CD8-positive, alpha-beta T cell (primary cell): ENCODE measurements at places on chromosomes 16 and 17.

DNA sequence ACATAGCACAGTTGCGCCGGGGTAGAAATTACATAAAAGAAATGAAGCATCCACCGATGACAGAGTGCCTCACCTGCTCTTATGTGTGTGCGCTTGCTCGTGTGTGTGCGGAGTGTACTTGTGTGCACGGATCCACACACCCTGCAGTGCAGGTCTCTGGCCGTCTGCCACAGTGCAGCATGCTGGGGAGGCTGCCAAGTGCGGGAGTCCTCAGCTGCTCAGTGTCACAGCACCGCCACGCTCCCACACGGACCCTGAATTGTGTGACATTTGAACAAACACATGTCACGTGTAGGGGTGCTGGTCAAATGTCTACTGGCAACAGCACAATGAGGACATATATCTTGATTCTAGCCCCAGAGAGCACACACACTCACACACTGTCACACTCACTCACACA, 243.0 kb upstream of the MYOCD start:
- no peak for DNase-seq

GRCh38 chr17:69547947-69548346, 133.4 kb downstream of the MAP2K6 start:
- DNase-seq: no peak

- DNase-seq: no peak
These were observed 3.4 kb upstream of the SLC38A10 start for GRCh38 chr17:81298325-81298990.

GRCh38 chr16:27404163-27404823, 2.3 kb downstream of the IL21R start:
- peak; percentile 23 for DNase-seq

- DNase-seq: no peak
These were observed 53.9 kb upstream of the NETO2 start for GRCh38 chr16:47197536-47198179.

DNA sequence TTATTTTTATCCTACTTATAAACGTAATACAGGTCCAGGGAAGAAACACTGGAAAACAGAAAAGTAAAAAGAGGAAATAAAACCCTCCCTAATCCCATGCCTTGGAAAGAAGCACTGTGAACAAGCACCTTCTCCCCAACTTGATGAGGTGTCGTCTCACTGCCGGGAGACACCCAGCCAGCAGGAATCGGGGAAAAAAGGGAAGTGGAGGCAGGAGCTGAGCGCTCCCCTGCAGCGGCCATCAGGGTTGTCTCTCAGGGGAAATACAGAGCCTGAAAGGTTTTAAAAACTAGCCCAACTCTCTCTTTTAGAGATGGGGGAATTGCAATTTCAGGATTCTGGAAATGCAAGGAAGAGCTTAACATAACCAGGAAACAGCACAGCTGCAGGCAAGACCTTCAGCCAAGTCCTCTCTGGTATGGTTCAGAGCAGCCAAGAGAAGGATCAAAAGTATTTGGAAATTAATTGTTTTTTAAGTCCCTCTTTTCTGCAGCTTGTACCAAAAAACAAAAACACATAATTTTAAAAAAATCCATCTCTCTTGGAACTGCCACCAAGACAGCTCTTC, 96.3 kb upstream of the RCVRN start:
- no peak for DNase-seq

DNA sequence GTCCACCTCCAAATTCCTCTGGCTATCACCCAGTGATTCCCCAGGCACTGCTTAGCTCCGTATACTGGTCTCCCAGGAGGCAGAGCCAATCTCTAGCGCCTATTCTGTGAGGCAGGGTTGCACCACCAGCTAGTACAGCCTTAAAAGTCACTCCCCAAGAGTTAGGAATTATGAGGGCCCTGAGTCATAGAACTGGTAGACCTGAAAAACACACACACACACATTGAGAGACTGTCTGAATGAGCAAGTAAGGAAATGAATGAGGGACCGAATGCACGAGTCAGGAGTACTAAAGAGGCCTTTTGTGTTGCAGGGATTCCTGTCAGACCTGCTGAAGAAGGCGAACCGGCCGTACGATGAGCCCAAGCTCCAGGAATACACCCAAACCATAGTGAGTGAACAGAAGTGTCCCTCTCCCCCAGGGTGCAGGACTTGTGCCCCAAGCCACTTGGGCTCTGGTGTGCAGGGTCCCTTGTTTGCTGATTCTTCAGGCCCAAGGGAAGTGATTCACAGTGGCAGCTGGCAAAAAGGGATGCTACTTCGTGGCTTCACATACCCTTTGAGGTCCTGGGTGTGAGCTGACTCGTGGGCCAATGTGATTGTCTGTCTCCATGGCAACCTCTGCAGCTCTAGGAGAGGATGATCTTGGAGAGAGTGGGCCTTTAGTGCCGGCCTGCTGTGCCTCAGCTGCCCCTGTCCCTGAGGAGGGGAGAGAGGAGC, 24.7 kb downstream of the CALB2 start:
- DNase-seq: no peak

- no peak for DNase-seq
These were observed 242.1 kb upstream of the NLRP1 start for GRCh38 chr17:5826384-5826783.

DNA sequence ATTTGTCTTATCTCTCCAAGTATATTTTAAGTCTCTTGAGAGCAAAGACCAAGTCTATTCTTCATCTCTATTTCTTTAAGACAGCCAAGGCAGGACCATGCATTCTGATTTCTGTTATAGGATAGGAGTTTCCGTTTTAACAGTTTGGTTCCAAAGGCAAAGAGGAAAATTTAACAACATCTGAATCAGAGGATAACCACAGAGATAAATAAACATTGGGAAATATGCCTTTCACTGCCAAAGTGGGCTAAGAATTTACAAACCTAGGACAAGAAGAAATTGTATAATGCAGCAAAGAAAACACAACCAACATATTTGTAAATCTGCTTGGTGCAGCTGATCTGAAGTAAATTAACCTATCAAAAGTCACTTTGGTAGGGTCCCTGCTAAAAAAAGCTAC, 37.7 kb downstream of the USP32 start:
- no peak for DNase-seq

GRCh38 chr16:55592306-55592705, 25.8 kb downstream of the CAPNS2 start:
- DNase-seq: no peak

DNA sequence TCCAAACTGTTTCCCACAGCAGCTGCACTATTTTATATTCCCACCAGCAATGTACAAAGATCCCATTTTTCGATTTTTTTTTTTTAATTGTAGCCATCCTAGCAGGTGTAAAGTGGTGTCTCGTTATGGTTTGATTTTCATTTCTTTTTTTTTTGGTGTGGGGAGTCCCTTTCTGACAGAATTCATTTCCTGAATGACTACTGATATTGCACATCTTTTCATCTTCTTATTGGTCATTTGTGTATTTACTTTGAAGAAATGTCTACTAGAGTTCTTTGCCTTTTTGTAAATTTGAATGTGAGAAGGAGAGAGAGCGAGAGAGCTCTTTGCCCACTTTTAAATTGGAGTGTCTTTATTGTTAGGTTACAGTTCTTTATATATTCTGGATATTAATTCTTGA, 14.0 kb downstream of the CYB5B start:
- DNase-seq: peak; percentile 16

GRCh38 chr17:4008441-4009185, 44.4 kb upstream of the ATP2A3 start:
- no peak for DNase-seq

- DNase-seq: no peak
These were observed 209.4 kb downstream of the MRTFB start for GRCh38 chr16:14280541-14280940.

GRCh38 chr16:77298418-77299360, 99.5 kb downstream of the SYCE1L start:
- no peak for DNase-seq

- no peak for DNase-seq
These were observed 8.6 kb upstream of the SKAP1 start for GRCh38 chr17:48438516-48439061.

DNA sequence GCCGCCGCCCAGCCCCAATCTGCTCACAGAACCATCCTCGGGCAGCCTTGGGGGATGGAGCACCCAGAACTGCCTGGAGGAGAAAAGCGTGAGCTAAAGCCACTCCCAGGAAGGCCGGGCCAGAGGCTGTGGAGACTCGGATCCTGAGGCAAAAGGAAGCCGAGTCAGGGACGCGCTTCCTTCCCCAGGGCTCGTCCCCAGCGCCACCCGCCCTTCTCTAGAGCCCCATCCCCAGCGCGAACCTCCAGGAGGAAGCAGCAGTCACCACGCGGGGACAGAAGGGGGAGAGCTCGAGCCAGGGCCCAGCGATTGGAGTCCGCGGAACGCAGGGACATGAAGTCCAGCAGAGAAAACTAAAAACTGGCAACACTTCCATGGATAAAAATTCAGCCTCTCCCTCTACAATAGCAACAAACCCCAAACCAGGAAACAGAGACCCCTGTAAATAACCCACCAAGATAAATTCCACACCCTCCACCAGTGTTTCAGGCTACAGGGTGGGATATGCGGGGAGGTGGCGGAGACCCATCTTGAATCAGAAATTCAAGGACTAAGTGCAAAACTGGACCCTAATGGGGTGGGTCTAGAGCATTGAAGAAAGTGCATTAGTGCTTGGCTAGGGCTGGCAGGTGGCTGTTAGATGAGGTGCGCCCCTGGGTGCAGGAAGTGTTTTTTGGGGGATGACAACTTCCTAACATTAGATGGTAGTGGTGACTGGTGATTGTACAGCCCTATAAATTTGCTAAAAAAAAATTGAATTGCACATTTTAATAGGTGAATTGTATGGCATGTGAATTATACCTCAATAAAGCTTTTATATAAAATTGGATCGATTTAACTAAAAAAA, 116.1 kb upstream of the METRNL start:
- peak; percentile 65 for DNase-seq

DNA sequence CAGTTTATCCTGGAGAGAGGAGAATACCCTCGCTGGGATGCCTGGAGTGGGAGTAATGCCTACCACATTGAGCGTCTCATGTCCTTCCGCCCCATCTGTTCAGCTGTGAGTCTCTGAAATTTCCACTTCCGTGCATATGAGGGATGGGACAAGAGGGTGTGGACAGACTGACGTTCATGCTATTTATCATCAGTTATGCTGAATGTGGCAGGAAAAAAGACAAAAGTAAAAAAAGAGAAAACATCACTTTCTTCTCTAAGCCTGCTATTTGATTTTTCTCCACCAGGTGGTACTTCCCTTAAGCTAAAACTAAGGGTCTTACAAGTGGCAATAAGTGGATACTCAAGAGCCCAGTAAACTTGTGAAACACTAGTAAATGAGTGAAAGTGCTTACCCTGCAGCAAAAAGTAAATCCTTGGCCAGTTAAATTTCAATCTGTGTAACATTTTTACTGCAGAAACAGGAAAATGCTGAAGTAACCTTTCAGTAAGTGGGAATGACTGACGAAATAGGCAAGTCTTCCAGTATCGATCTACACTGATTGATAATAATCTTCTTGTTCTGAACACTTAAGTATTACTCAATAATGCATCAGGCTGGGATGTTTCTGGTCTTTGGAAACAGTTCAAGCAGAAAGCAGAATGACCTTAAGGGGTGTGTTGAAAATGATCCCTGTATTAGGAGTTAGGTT, 5.6 kb downstream of the CRYBA1 start:
- no peak for DNase-seq

- peak; percentile 44 for DNase-seq
These were observed 25.9 kb downstream of the BRIP1 start for GRCh38 chr17:61837175-61838051.

GRCh38 chr16:77961814-77962213, 60.5 kb upstream of the CLEC3A start:
- no peak for DNase-seq

GRCh38 chr16:12061336-12062055, 85.0 kb downstream of the SNX29 start:
- no peak for DNase-seq

DNA sequence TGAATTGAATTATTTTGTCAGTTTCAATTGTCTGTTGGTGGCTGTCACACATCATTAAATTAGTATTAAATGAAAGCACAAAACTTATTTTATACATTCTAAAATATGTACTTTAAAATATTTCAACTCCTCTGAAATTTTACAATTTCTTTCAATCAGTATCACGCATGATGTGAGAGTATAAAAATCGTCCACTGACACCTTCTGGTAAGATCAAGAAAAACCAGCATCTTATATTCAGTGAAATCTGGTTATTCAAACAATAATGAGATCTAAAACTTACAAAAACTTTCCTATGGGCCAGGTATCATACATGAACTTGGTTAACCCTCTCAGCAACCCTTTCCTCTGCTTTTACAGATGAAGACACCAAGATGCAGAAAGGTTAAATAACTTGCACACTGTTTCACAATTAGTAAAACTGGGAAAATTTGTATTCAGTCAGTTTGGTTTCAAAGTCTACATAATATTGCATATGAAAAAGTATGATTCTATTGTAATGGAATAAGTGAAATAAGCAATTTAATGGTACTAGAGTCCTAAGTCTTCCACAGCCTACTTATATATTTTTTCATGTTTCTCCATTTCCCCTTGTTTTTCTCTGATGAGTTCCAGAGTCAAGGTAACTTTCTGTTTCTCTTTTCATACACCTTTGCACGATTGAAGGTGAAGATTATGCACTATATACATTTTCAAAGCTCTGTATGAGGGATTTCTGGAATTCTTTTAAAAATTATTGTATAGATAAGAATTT, 58.7 kb downstream of the EFCAB5 start:
- no peak for DNase-seq

DNA sequence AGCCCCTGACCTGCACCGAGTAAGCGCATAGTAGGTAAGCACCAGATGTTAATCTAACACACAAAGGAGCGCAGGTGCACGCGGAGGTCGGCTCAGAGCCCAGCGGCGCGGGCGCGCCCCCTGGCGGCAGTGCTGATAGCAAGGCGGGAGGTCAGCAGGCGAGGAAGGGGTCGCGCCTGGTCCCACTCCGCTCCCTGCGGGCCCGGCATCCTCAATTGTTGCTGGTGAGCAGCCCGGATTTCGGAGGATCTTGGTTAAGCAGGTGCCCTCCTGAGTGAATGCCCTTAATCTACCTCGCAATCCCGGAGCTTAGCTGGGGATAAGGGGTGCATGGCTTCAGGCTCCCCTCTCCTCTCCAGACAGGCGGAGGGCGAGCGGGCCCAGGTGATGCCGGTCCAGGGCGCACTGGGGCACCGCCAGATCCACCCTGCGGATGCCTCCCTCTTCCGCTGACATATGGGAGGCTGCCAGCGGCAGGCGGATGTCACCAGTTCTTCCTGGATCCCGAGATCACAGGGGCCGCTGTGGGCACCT, 4.0 kb upstream of the WNT3 start:
- no peak for DNase-seq

DNA sequence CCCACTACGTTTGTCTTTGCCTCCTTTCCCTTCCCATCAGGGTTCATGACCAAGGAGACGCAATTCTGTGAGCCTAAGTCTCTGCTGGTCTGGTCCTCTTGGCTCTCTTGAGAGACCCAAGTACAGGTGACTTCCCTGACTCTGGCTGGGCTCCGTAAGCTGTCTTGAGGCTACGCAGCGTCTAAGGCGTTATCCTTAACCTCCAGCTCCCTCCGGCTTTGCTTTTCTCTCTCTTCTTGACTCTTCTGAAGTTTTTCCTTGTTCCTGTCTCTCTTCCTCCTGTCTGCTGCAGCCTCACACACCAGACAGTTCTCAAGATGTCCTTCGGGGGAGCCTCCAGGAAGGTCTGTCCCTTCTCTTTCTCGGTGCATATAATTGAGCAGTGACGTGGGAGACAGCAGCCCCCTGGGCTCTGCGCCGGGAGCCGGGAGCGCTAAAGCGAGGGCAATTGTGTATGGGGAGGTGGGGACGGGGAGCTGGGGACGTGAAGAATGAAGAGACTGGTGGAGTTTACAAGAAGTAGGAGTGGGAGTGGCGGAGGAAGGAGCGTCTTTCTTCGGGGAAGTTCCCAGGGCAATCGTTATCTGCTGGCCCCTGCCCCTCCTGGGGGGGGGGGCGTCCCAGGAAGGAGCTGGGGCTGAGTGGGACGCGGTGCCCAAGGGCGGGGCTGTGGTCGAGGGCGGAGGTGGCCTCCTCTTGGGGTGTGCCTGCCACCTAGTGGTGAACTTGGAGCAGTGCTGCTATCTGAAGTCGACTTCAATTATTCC, 6.9 kb upstream of the PIRT start:
- DNase-seq: peak; percentile 63
